Immature natural killer cell (primary cell): ENCODE measurements at places on chromosomes 1 and 21.

DNA sequence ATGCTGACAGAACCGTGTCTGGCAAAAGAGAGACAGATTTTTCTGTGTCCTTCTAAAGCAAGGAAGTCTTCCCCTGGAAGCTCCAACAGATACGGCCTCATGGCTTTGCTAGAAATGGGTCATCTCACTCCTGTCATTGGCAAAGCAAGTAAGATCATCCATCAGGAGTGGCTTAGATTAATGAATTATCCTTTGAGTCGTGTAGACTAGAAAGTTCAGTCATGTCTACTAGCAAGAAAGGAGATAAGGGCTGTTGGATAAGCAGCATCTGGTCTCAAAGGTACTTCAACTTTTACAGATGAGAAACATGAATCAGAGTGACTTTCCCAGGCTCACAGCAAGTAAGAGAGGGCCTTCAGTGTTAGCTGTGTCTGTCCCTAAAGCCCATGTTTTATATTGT lies 3.4 kb upstream of the AGO3 start:
- DNase-seq, result no peak

- DNase-seq, result no peak
Observed at GRCh38 chr1:1914971-1915692, at the start of gene CALML6. CALML6 (plus strand) TSS chr1:1915260; CDS start chr1:1915281, 21 bp downstream.

GRCh38 chr1:154742606-154743005 lies 127.5 kb downstream of the KCNN3 start:
- DNase-seq, result no peak

DNA sequence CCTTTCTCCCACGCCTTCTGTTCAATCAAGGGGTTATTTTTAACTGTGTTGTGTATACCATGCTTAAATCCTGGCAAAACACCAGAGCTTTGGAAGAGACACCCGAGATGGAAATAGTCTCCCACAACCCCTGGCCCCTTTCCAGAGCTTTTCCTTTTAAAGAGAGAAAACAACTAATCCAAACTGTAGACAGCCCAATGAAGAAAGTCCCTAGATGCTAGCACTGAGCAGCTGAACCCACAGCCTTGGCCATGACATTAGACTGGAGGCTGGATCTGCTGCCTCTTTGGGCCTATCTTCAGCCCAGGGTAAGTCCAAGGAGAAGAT lies 64.9 kb upstream of the ARTN start:
- no peak for DNase-seq

GRCh38 chr1:42765832-42766740 lies 742 bp downstream of the P3H1 start:
- DNase-seq, result peak; percentile 15

GRCh38 chr1:175129997-175130648 lies 62.5 kb downstream of the KIAA0040 start:
- DNase-seq, result no peak

GRCh38 chr1:217553949-217554509 lies 76.9 kb downstream of the GPATCH2 start:
- no peak for DNase-seq

GRCh38 chr1:40645118-40645680 lies 20.3 kb downstream of the RIMS3 start:
- DNase-seq, result no peak

DNA sequence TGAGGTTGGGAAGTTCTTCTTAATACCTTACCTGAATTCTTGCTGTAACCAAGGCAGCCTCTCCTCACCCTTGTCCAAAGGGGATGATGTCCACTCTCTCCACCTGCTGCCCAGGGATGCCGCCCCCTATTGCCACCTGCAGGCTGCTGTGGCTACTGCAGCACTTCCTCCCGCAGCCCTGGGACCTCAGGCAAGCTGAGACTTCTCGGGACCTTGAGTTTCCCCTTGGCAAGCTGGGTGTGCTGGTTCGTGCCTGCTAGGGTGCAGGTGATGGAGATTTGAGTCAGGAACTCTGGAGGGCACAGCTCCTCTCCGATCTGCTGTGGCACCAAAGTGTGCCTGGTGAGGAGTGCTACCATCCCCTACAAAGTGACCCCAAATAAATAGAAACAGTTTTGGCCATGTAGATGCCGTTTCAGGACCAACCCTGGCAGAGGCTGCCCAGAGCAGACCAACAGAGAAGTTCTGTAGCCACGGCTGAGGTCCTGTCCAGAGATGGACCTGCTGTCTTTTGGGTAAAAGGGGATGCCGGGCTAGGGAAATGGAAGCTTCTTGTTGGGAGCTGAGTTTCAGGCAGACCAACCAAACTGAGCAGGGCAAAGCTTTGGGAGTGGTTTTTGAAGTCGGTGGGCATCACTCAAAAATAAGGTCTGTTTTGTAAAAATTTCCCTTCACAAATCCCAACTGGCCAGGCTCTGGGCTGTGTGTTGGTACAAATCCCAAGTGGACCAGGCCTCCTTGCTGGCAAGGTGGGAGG lies 31.7 kb downstream of the RUNX3 start:
- DNase-seq, result peak; percentile 59

DNA sequence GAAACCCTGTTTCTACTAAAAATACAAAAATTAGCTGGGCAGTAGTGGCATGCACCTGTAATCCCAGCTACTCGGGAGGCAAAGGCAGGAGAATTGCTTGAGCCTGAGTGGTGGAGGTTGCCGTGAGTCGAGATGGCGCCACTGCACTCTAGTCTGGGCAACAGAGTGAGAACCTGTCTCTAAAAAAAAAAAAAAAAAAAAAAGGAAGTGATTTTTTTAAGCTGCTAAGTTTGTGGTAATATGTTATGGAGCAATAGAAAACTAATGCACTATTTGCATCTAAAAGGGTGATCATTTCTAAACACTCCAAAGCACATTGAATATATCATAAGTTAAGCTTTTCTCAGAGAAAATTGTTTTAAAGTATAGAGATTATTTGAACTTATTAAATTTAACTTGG lies 244.8 kb upstream of the SPAG17 start:
- DNase-seq, result no peak

- no peak for DNase-seq
Observed at GRCh38 chr1:51263147-51263877, 27.2 kb downstream of the RNF11 start.

DNA sequence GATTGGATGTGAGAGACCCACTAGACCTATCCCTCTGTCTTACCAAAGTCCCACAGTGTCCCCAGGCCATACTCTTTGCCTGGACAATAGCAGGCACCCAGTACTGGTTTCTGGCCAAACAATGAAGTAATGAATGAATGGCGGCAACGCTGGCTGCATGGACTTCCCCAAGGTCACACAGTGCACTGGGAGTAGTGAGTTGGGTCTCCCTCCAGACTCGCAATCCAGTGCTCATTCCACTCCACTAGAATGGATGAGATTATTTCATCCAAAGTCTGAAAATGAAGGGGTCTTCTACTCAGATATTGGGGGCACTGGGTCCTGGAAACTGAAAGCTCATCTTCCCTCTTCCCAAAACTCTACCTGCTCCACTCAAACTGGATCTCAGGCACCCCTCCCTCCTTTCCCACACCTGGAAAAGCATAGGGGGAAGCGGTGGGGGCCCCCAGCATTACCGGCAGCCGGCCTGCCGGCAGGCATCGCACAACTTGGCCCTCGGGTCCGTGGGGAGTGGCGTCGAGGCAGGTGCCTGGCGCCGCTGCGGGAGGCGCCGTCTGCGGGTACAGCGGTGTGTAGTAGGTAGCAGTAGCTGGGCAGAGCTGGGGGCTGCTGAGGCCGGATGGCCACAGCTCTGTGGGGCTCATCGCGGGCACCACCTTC lies 816 bp downstream of the E2F2 start:
- DNase-seq, result no peak

GRCh38 chr1:78622548-78622947 lies 2.3 kb downstream of the IFI44L start:
- DNase-seq, result no peak

DNA sequence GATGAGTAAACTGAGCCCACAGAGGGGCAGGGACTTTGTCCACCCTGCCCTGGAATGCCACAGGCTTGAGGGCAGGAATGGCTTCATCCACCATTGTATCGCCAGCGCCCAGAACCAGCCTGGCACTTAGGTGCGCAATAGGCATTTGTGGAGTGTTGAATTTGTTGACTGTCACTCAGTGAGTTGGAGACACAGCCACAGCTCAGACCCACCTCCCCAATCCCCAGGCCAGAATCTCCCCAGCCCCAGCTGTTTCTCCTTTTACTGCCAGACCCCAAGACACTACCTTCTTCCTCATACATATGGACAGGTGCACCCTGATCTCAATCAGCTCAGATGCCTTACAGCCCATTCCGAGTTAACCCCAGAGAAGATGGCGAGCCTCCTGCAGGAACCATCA lies 674.5 kb downstream of the MATN1 start:
- no peak for DNase-seq

GRCh38 chr1:115239426-115239825 lies 98.6 kb downstream of the NGF start:
- DNase-seq, result no peak

DNA sequence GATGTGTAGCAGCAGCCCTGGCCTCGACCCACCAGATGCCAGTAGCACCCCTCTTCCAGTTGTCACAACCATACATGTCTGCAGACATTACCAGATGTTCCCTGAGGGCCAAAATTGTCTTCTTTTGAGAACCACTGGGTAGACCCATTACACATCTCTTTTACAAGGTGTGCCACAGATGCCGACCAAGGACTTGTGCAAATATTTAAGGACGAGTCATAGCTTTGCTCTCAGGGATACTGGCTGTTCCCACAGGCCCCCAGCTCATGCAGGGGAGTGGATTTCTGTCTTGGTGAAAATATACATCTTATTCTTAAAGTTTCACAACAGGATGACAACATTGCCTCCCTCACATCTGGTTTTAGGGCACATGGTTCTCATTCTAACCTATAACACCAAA lies 59.4 kb upstream of the ZBTB18 start:
- no peak for DNase-seq

DNA sequence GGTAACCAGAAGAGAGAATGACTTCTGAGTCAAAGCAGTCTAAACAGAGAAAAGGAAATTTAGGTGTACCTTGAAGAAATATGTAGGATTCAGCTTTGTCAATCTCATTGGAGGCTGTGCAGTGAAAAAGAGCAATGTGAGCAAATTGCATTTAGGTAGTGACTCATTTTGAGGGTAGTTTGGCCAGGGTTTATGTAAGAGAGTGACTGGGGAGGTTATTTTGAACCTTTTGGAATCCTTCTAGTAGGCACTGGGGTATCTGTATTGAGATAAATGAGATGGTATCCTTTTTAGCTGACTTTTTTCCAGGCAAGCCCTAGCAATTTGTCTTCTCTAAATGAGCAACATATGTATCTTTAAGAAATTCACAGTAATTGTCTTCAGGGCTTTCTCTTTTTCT lies 95.9 kb downstream of the DISP1 start:
- DNase-seq, result no peak

- no peak for DNase-seq
Observed at GRCh38 chr1:187491082-187491720, 662.5 kb downstream of the PLA2G4A start.

GRCh38 chr1:87329526-87330056 lies 911 bp downstream of the LMO4 start:
- peak; percentile 40 for DNase-seq

GRCh38 chr1:229380536-229381160 lies 37.8 kb upstream of the CCSAP start:
- no peak for DNase-seq

- no peak for DNase-seq
Observed at GRCh38 chr1:161987872-161988271, 35.8 kb downstream of the OLFML2B start.

GRCh38 chr1:183490932-183491331 lies 18.6 kb downstream of the SMG7 start:
- DNase-seq, result no peak

DNA sequence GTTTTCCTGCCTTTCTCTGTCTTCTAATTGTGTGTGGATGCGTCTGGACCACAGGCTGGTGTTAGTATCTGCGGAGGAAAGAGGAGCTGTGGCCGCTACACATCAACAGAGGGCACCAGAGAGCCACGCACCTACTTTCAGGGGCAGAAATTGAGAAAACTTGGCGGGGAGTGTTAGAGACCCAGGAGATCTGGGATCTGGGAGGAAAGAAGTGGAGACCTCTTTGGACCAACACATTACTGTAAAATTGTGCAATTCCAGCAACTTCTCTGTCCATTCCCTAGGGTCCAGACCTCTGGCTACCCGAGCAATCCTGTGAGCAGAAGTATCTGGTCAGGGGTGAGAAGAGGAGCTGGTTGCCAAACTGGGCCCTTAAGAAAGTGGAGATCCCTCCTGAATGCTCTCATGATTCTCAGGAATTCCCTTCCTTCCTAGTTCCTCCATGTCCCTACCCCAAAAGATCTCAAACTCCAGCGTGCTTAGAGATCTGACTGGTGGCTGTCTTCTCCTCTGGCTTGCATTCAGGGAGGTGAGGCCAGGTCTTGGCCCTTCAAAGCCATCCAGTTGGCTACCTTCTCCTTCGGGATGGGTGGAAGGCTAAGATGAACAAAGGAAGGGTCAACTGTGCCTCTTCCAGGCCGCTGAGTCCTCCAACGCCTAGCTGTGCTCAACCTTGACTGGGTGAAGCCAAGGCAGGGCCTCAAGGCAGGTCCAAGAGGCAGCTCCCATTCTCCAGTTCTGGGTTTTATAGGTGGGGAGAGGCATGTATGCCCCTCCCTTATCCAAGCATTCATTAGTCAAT lies 1.2 kb upstream of the KIRREL1 start:
- DNase-seq, result peak; percentile 12

GRCh38 chr1:116002781-116003420 lies 26.6 kb downstream of the SLC22A15 start:
- DNase-seq, result no peak

- no peak for DNase-seq
Observed at GRCh38 chr1:201307231-201307630, 23.9 kb downstream of the PKP1 start.

DNA sequence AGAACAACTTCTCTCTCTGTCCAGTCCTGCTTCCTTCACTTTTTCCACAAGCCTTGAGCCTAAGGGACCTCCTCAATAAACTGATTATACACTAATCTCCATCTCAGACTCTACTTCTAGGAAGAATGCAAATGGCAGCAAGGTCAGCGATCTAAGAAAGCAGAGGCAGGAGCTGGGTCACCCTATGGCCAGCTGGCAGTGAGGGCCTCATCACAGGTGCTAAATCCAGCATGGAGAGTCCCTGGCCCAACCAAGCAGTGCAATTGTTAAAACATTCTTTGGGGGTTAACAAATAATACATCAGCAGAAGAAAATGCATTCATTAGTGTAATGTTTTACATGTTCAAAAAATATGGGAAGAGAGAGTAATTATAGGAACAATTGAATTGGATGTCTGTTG lies 416.0 kb downstream of the SIPA1L2 start:
- DNase-seq, result no peak

GRCh38 chr1:212721388-212722247 lies 22.0 kb upstream of the BATF3 start:
- no peak for DNase-seq

DNA sequence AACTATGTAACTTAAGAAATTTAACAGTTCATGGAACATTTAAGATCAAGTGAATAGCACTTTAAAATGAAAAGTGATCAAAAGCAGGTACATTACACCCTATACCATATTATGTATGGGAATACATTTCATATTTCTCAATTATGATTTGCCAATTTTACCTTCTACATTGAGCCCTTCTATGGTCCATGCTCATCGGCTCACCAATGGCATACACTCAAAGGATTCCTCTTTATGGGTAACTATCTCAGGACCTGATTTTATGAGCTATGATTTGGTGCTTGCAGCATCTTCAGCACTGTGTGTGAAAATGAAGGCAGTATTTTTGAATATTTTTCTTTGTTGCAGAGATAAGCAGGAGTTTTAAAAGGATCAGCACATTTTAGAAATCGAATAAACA lies 33.5 kb downstream of the FUBP1 start:
- no peak for DNase-seq

GRCh38 chr1:205954819-205955404 lies 11.7 kb upstream of the SLC26A9 start:
- DNase-seq, result no peak

GRCh38 chr1:165408518-165408917 lies 36.4 kb downstream of the RXRG start:
- no peak for DNase-seq

- DNase-seq, result no peak
Observed at GRCh38 chr21:31491617-31492016, 147.6 kb upstream of the TIAM1 start.
